Hematopoietic multipotent progenitor cell (in vitro differentiated cells): ENCODE measurements at places on chromosomes 6 and 20.

DNA sequence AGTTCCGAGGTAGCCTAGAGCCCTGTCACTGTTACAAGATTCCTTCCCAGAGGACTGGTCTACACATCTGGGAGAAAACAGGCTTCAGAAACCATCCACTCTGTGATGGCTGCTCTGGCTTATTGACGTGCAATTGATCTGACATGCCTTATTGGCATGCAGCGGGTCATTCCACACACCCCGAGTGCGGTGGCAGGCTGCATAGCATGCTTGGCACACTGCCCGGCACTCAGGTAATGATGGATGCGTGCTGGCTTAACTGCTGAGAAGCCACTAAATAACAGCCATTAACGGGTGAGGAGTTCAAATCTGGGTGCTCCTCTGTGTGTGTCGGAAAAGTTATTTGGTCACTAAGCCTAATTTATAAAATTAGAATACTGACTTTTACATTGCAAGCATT lies 67.9 kb upstream of the CDH4 start:
- DNase-seq, result no peak

GRCh38 chr6:79543886-79544285 lies 6.7 kb upstream of the LCA5 start:
- no peak for DNase-seq

- no peak for DNase-seq
Observed at GRCh38 chr20:17473659-17474058, 57.5 kb downstream of the BFSP1 start.

GRCh38 chr6:83905648-83906047 lies 46.2 kb downstream of the CYB5R4 start:
- DNase-seq, result no peak

DNA sequence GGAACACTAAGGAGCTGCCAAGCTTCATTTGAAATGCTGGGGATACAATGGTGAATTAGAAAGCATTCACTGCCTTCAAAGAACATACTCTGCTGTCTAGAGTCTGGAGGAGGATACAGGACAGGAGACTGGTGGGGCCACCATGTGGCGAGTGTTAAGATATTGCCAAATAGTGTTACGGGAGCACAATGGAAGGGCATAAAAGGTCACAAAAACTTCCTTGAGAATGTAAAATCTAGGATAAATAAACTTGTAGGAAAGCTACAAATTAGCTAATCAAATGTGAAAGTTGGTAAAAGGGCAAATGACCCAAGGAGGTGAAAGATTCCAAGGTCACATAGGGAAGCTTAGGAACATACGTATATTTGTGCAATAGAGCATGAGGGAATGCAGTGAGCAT lies 271.7 kb downstream of the RFPL4B start:
- DNase-seq, result no peak

DNA sequence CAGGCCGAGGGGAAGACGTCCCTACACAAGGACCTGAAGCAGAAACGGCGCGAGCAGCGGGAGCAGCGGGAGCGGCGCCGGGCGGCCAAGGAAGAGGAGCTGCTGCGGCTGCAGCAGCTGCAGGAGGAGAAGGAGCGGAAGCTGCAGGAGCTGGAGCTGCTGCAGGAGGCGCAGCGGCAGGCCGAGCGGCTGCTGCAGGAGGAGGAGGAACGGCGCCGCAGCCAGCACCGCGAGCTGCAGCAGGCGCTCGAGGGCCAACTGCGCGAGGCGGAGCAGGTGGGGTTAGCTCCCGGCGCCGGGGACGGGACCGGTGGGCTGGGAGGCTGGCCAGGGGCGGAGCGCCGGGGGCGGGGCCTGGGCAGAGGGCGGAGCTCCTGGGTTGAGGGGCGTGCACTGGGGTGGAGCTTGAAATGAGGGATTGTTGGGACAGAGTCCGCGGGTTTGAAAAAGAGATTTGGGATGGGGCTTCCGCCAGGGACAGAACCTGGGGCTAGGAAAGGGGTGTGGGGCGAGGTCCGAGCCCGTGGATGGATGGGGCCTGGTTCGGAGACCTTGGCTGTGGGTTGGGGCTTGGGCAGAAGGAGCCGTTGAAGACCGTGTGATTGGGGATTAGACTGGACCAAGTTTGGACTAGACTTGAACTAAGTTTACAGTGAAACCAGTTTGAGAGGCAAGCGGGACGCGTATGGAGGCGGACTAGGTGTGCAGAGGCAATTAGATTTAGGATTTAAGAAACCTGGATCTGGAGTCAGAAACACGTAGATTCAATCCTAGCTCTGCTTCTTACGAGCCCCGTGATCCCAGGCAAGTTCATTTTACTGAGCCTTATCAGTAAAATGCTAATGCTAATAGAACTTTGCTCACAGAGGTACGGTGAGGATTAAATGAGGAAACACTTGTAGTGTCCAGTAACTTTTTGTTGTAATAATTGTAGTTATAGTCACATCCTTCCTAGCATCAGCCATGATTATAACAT lies 20.9 kb downstream of the DEF6 start:
- no peak for DNase-seq

DNA sequence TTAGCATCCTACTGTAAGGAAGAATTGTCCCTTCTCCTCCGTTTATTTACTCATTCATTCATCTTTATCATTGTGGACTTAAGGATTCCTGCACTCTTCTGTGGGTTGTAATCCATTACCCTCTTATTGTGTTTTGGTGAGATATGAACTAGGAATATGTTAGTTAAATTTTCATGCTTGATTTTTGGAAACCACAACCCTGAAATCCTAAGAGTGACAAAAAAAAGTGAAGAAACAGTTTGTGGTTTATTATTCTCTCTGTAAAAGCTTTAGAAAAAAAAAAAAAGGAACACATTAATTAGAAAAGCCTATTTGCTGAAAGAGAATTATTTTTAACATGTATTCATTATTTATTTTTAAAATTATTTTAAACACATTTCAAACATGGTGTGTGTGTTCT lies 36.7 kb upstream of the INSM1 start:
- DNase-seq, result no peak

GRCh38 chr6:147859071-147859470 lies 350.6 kb downstream of the SAMD5 start:
- no peak for DNase-seq

- DNase-seq, result no peak
Observed at GRCh38 chr6:136576821-136577220, 26.6 kb upstream of the MAP7 start.

DNA sequence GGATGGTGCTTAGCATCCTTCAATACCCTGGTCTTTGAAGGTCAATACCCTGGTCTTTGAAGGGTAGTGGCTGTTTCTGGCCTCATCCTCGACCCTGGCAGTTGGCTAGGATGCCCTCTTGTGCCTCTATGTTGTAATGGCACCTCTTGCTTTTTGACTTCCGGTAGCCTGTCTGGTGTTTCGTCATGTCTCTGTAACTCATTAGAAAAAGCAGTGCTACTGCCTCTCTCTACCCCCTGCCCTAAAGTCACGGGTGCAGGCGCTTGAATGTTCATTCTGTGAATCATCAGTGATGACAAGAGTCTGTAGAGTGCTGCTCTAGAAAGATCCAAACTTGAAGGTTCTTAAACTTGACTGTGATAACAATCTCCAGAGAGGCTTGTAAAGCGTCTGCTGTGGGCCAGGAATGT lies 28.3 kb downstream of the RSPO4 start:
- DNase-seq, result no peak

- no peak for DNase-seq
Observed at GRCh38 chr6:30752157-30752927, 8.0 kb upstream of the IER3 start.

DNA sequence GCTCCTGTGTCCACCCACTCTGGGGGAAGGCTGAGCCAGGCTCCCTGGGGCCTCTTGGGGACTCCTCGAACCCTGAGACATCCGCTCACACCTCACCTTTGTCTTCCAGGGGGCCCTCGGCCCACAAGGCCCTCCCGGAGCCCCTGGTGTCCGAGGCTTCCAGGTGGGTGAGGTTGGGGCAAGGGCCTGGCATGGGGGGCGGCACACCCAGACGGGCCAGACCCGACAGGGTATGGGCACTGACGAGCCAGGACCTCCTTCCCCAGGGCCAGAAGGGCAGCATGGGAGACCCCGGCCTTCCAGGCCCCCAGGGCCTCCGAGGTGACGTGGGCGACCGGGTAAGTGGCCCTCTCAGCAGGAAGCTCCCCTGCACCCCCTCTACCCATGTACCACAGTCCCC lies 13.4 kb downstream of the COL9A3 start:
- no peak for DNase-seq

- DNase-seq, result no peak
Observed at GRCh38 chr6:53793318-53794136, 1.3 kb upstream of the LRRC1 start.

DNA sequence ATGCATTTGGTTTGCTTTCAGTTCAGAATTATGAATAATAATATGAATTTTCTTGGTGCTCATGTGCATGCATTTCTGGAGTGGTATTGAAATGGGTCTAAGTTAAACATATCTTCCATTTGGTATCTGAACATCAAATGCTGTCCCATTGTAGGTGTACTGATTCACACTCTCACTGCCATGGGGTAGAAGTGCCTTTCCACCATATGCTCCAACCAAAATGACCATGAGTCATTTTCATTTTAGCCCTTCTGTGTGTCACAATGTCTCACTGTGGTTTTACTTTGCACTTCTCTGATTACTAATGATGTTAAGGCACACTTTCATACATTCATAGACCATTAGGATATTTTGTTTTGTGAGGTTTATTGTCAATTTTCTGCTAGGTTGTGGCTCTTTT lies 211.9 kb downstream of the HAO1 start:
- no peak for DNase-seq

DNA sequence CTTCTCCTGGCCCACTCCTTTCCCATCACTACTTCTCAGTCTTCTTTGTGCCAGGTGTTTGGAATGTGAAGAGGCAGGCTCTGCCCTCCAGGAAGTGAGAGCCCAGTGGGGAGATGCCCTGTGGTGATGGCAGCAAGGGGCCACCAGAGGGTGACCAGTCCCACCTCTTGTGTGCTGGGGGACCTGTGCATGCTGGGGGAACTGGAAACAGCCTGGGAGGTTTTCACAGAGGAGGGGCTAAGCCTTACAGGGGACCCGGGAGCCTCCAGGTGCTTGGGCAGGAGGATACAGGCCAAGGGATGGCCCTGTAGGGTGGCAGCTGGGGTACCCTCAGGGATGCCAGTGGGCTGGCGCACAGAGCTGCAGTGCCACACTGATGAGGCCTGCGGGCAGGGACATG lies 72.3 kb downstream of the RAMACL start:
- no peak for DNase-seq

DNA sequence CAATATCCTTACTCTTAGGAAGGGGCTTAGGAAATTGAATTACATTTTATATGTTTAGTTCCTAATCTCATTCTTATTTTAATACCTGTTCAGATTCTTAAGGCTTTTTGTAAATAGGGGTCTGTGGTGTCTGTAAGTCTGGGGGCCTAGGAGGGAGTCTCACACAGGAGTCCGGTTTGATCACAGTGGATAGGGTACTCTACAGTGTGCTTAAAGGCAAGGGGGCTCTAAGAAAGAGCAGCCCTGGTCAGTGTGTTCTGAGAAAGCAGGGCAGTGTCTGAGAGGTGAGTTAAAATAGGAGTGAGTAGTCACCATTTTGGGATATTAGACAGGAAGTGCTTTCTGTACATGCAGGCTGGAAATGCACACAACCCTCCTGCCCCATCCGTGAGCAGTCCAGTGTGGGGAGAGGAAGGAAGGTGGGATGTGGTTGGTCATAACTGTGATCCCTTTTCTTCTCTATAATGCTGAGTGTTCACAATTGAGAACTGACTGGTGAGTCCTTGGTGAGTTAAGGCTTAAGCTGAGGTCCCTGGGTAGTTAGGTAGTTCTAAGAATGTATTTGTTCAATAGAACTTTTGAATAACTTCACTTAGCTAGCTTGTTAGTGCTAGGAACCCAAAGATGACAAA lies 50.0 kb downstream of the CDKAL1 start:
- DNase-seq, result peak; percentile 24

- no peak for DNase-seq
Observed at GRCh38 chr6:159100395-159101182, 55.8 kb upstream of the TAGAP start.

DNA sequence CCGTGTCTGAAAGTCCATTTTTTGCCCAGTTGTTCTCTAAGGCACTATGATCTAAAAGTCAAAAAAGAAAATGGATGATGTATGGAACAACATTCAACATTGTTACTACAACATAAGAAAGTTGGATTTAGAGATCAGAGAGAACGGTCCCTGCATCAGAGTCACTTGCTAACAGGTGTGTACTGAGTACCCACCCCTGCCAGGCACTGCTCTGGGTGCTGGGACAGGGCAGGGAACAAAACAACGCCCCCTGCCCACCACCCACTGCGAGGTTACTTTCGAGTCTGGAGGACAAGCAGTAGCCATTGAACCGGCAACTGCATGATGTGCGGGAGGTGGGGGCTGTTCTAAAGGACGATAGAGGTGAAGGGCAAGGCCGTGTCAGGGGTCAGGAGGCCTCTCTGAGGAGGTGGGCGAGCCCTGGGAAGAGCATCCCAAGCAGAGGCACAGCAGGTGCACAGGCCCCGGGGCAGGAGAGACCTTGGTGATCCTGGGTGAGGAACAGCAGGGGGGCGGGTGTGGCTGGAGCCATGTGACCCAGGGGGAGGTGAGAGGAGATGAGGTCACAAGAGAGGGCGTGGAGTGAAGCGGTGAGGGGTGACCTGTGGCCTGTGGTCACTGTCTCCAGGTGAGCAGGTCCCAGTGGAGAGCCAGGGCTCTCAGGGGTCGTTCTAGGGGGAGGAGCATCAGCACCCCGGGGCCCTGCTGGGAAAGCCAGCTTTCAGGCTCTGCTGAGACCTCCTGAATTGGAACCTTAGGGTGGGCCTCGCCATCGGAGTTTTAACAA lies 197.5 kb upstream of the SULF2 start:
- no peak for DNase-seq

DNA sequence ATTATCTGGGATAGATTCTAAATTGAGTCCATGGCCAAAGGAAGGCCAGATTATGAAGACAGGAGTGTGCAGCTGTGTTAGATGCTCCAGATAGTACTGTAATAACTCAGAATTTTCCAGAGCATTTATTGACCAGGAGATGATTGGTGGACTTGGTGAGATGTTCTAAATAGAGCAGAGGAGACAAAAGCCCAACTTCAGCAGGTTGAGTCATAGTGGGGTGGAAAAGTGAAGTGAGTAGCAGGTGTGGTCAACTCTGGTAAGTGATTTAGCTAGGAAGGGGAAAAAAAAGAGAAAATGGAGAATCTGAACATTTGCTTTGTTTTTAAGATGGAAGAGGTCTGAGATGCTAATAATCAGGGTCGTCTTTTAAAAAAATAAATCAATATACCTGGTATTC lies 227.4 kb downstream of the TMEM200A start:
- DNase-seq, result no peak

DNA sequence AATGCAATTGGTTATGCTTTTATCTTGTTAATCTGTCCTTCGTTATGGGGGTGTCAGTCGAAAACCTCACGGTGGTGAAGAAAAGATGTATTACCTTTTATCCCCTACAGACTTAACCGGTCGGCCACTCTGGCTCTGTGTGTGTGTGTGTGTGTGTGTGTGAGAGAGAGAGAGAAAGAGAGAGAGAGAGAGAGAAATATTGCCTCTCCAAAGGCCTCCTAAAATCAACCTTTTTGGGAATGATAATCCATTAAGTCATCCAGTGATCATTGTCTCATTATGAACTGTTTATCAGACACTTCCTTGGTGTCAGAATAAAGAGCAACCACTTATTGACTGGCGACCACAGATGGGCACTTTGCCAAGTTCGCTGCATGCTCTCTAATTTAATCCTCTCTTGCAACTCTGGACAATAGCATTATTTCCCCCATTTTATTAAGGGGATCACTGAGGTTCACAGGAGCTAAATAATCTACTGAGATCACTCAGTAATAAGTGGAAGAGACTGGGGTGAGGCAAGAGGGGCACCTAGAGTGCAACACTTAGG lies 30.7 kb downstream of the SLC35D3 start:
- DNase-seq, result no peak

GRCh38 chr6:158686311-158686710 lies 36.5 kb downstream of the SYTL3 start:
- no peak for DNase-seq

- DNase-seq, result peak; percentile 49
Observed at GRCh38 chr6:144162977-144163376, 12.7 kb downstream of the STX11 start.
